ENCODE measurements at places on chromosomes 6 and 20.

DNA sequence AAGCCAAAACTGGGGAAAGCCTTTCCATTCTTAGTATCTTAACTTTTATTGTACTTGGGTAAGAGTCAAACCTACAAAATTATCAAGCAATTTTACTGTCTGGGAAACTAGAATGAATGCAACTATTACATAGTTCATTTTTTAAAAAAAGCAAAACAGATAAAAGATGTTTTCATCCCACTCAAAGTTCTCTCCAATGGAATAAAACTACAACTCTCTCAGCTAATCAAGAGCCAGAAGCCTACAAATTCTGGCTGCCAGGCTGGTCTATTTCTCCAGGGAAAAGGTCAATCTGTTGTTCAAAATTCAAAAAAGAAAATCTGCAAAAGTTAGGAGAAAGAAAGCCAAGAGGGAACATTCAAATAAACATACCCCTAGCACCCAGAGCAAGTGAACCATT, 56.2 kb downstream of the COL12A1 start:
- DNase-seq, result peak; percentile 57

- no peak for DNase-seq
These were observed 250.0 kb downstream of the UST start for GRCh38 chr6:148996815-148997214.

GRCh38 chr6:111031151-111031550, 49.3 kb downstream of the RPF2 start:
- DNase-seq, result no peak

DNA sequence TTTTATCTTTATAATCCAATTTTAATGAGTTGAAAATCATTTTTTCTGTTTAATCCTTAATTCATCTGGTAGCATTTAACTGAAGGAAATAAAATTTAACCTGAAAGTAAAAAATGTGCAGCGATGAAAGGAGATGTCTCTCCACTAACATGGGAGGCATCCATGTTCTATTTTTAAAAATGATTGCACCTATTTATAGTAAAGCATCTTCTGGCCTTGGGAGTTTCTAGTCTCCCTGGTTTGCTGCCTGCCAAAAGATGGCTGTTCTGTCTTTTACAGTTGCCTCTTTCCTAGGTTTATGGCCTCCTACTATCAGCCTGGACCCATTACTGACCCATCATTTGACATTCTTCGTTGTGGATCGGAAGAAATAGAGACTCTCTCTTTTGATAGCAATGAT, 143.0 kb downstream of the B3GAT2 start:
- DNase-seq, result no peak

DNA sequence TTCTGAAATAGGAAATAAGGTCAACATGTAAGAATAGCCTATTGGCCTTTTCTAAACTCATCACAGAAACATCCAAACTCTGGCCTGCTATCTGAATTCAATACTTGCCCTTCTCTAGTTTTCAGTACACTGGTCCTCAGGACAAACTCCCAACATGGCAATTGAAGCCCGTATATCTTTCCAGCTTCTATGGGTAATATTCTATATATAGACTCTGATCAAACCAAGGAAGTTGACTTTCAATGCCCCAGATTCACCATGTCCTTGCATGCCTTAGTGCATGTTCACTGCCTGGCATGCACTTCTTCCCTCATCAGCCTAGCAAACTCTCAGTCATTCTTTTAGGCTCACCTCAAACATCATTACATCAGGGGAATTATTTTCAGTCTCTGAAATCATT, 73.2 kb downstream of the RSPO3 start:
- no peak for DNase-seq

GRCh38 chr6:80457439-80457933, 351.0 kb downstream of the BCKDHB start:
- DNase-seq, result peak; percentile 53

GRCh38 chr6:126300735-126301134, 39.2 kb upstream of the CENPW start:
- no peak for DNase-seq

- DNase-seq, result no peak
These were observed 51.8 kb upstream of the AFDN start for GRCh38 chr6:167774881-167775280.

Data from ovary (tissue), 10 donors.